ENCODE measurements at places on chromosomes 3 and 15.

- no peak for DNase-seq
Measured at GRCh38 chr3:13580256-13581023, 31.5 kb downstream of the FBLN2 start.

DNA sequence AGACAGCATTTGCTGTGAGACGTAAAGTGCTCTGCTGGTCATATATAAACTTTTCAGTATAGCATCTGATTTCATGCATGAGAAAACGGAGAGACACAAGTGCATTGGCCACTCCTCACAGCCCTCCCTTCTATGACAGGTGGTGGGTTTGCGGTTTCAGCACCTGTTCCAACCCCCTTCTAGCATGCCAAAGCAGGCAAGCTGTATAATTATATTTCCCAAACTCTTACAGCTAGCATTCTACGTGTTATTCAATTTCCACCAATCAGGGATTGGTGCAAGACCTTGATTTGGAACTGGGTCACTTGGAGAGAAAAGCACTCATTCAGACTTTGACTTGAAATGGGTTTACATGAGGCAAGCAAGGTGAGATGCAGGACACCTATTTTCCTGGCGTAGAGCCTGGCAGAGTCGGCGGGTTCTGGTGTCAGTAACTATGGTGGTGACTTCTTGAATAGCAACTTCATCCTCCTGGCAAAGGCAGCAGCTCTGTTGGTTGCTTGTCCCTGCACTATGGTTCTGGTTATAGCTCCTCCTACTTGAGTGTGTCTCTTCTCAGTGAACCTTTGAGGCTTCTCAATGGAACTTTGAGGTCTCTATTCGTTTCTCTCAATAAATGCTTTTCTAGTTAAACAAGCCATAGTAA is 356.5 kb downstream of the TBL1XR1 start:
- DNase-seq = no peak

DNA sequence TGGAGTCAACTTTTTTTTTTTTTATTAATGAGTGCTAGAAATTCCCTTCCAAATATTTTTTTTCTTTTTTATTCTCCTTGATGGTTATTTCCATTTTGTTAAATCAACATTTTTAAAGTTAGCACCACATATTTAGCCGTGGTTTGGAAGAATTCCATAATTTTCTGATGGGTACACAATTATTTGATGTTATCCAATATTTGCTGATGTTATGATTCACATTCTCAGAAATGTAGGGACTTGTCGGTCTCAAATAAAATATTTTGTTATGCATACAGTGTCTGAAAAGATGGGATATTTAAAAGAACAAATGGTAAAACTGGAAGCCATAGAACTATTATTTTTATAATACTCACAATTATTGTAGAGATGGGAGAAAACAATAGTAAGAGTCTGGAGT is 911.5 kb upstream of the GBE1 start:
- DNase-seq = no peak

- no peak for DNase-seq
Measured at GRCh38 chr3:37605572-37606153, 256.0 kb upstream of the CTDSPL start.

- peak; percentile 29 for DNase-seq
Measured at GRCh38 chr3:53921296-53921695, 29.6 kb upstream of the SELENOK start.

GRCh38 chr15:67366904-67367303 is 112.3 kb downstream of the IQCH start:
- DNase-seq = no peak

- DNase-seq = peak; percentile 4
Measured at GRCh38 chr3:58429657-58430056, 4.0 kb downstream of the PDHB start.

- DNase-seq = no peak
Measured at GRCh38 chr3:108029466-108029865, 61.4 kb downstream of the CD47 start.

GRCh38 chr3:134320749-134321148 is 53.5 kb downstream of the AMOTL2 start:
- no peak for DNase-seq

DNA sequence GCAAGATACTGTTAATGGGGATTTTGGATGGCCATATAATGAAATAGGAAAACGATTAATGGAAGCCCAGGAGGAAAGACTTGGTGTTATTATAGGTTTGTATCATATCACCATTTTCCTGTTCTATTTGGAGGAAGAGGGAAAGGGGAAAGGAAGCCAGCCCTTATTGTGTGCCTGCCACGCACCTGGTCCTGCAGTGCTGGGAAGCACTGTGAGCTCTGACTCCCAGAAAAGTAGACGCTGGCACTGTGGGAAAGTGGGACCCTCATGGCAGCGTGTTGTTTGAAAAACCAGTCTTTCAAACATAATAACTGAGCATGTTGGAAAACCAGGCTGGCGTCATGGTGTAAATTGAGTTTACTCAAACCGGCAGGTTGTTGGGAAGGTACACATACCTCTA is 22.0 kb downstream of the CGNL1 start:
- DNase-seq = no peak

DNA sequence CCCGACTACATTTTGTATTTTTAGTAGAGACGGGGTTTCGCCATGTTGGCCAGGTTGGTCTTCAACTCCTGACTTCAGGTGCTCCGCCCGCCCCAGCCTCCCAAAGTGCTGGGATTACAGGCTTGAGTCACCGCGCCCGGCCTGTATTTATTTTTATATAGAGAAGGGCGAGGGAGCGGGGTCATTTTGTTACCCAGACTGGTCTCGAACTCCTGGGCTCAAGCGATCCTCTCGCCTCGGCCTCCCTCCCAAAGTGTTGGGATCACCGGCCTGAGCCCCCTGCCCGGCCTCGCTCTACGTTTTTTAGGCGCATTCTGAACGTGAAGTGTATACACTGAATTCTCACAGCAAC is 514 bp upstream of the PPP4R2 start:
- DNase-seq = no peak

- DNase-seq = no peak
Measured at GRCh38 chr3:141193066-141193830, 38.4 kb upstream of the PXYLP1 start.

DNA sequence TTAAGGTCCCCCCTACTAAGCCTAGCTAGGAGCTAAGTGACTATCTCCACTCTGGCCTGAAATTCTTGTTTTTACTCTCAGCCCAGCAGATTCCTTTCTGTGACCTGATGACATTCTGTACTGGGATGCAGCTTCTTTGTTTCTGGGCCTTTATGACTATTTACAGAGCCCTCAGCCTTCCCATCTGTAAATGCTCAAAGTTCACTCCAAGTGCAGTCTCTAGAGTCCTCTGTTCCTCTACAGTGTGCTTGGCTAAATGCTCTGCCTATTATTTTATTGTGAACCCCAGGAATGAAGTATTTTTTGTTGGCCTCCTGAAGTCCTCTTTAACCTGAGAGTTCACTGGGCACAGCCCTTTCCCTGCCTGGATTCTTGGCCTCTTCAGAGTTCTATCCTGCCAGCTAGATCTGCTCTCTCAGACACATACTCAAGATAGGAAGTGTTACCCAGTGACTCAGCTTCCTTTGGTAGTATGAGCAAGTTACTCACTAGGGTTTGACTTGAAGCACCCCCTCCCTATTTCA is 278.1 kb upstream of the P2RY1 start:
- DNase-seq = peak; percentile 10

DNA sequence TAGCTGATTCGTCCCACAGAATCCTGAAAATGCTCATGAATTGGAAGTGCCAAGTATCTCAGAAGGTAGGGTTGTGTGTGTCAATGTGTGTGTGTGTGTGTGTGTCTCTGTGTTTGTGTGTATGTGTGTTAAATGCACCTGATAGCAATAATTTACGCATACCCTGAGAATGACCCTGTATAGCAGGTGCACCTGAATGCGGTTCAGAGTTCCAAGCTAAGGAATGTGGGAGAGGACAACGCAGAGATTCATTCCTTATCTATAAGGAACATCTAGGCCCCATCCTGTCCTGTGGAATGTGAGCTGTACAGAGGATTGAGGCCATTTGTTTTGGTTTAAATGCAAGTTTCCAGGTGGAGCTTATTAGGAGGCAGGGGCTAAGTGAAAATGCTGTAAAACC is 49.1 kb upstream of the NEDD4 start:
- no peak for DNase-seq

- no peak for DNase-seq
Measured at GRCh38 chr3:133849346-133849745, 43.7 kb downstream of the SRPRB start.

- DNase-seq = peak; percentile 90
Measured at GRCh38 chr15:62444104-62445022, 279.3 kb upstream of the C2CD4B start.

DNA sequence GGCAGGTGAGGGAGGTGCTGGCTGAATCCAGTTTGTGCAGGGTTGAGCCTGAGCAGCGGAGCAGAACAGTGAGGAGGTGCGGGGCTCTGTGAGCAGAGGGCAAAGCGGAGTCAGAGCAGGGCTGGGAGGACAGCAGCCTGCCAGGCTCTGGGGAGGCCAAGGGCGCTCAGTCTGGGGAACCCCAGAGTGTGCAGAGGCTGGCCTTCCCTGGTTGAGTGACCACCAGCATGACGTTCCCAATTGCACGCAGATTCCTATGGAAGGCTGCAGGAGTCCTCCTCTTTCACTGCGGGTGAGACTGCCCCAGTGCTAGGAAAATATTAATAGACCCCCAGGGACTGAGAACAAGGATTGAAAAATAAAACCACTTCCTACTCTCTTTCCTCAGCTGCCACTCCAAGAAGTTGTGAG is 13.2 kb downstream of the MRAS start:
- no peak for DNase-seq

DNA sequence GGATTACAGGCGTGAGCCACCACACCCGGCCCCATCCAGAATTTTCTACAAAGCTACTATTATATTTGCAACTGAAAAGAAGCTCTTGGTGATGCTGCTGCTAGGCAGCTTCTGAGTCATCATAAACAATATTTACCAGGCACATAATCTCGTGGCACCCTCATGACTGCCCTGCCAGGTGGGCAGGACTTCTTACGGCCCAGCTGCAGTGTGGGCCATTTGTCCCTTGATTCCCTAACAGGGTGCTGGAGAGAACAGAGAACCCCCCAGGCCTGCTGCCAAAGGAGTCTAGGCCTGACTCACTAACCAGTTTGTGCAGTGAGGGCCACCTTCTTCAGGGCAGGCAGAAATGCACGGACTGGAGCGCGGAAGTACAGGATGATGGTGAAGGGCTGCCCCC is 4.9 kb downstream of the EPB42 start:
- peak; percentile 27 for DNase-seq

GRCh38 chr15:42121021-42121420 is 26.7 kb upstream of the PLA2G4D start:
- no peak for DNase-seq

DNA sequence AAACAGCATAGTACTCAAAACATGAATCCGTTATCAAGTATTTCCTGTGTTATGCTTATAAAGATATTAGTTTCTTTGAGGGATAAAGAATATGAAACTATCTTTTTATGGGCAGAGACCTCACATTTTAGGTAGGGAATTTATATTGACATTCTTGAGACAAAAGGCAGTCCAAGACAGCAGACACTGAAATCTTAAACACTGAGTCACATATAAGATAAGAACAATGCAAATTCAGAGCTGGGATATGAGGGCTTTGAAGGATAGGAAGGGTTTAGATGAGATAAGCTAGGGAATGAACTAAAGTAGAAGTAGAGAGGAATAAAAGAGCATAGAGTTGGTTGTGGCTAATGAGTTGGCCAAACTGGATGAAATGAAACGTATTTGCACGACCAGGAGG is 58.4 kb downstream of the ASTE1 start:
- no peak for DNase-seq

GRCh38 chr3:113638910-113639309 is 57.5 kb downstream of the USF3 start:
- DNase-seq = no peak

DNA sequence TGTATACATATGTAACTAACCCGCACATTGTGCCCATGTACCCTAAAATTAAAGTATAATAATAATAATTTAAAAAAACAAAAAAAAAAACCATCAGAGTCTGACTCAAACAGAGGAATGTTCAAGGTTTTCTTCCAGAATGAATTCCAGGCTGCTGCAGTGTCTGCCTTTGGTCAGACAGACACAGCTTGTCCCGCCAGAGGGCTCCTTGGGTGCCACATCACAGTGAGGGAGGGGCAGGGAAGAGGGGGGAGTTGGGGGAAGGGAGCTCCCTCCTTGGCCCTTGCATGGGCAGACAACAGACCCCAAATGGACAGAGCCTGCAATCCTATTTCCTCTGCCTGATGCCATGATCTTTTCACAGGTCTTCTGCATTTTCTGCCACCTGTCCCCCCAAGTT is 36.5 kb downstream of the ITGB5 start:
- DNase-seq = peak; percentile 82

GRCh38 chr15:76339305-76340197 is 3.0 kb downstream of the ISL2 start:
- DNase-seq = no peak

GRCh38 chr3:171810629-171811294 is 479 bp upstream of the PLD1 start:
- DNase-seq = no peak

- DNase-seq = peak; percentile 24
Measured at GRCh38 chr3:141876891-141877621, 613 bp downstream of the ATP1B3 start.

DNA sequence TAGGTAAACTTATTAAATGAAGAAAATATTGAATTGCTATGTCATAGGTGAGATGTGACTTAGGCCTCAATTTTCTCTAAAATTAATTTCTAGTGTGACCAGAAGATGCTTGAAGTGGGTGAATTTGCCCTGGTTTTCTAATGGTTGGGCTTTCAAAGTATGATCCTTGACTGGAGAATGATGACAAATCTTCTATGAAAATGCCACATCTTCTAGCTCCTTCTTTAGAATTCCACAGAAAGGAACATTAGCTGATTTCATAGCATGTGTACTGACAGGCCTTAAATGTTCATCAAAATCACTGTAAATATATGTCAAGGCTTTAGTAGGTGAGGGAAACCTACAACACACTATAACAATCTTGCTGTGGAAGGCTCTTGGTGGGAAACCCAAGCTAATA is 8.9 kb downstream of the ABI3BP start:
- DNase-seq = no peak

DNA sequence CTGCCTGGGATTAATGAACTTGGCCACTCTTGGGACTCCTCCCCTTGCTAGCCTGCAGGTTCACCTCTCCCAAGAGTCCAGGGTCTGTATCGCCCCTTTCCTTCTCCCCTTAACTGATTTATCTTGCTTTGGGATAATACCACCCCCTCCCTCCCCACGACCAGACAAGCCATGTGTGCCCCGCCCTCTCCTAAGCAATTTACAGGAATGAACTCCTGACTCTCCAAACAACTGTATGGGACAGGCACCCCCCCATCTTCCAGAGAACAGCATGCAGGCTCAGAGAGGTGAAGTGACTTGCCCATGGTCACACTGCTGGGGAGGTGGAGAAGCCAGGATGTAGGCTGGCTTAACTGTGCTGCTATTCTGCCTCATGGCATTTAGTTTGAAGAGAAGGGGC is 46.8 kb downstream of the RGMA start:
- no peak for DNase-seq

DNA sequence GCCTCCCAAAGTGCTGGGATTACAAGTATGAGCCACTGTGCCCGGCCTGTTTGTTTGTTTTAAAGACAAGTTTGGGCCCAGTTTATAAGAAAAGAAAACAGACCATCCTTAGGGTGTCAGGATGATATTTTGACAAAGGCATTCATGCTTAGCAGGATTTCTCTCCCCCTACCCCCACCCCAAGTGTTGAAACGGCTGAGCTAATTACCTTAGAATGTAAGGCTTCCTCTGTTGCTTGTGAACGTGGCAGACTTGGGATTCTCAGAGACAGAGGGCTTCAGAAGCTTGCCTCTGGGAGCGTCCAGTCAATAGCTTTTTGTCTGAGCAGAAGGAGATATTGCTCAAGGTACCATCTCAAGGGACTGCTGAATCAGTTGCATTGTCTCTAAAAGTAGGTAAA is 24.0 kb downstream of the FLNB start:
- no peak for DNase-seq

GRCh38 chr3:141279077-141279967 is 47.7 kb downstream of the PXYLP1 start:
- peak; percentile 31 for DNase-seq
